ENCODE measurements at places on chromosomes 1 and 21.
A peak's percentile ranks its signal among the peaks of the same experiment; 100 is the strongest.

DNA sequence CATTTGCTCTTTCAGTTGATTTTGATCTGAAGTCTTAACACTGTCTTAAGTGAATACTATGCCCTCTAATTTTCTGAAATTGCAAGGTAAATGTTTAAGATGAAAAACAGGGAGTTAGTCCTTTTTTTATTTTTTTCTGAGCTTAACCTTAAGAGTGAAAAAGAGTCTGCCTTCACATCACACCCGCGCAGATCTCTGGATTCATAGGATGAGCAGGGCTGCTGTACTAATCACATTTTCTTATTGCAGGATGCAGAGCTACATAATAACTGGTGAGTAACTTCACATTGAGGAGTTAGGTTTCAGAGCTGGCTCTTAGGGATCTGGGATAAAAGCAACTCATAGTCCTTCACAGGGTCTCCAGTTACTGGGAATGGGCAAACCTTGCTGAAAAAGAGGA lies 188.7 kb upstream of the ATP1B1 start:
- no peak for ATAC-seq

DNA sequence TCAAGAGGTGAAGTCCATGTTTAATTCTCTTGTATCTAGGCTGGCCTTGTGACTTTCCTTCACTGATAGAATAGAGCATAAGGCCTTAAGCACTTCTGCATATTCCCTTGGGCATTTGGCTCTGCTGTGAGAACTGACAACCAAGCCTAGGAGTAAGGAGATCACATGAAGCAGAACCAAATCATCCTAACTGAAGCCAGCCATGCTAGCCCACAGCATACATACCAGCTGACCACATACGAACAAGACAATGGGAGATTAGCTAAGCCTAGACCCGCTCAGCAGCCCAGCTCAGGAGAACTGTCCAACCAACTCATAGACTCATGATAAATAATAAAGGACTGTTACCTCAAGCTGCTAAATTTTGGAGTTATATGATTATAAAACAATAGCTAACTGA lies 114.6 kb upstream of the NEK7 start:
- ATAC-seq = no peak

- ATAC-seq = no peak
These were observed 155.8 kb upstream of the KAZN start for GRCh38 chr1:14442669-14443068.

DNA sequence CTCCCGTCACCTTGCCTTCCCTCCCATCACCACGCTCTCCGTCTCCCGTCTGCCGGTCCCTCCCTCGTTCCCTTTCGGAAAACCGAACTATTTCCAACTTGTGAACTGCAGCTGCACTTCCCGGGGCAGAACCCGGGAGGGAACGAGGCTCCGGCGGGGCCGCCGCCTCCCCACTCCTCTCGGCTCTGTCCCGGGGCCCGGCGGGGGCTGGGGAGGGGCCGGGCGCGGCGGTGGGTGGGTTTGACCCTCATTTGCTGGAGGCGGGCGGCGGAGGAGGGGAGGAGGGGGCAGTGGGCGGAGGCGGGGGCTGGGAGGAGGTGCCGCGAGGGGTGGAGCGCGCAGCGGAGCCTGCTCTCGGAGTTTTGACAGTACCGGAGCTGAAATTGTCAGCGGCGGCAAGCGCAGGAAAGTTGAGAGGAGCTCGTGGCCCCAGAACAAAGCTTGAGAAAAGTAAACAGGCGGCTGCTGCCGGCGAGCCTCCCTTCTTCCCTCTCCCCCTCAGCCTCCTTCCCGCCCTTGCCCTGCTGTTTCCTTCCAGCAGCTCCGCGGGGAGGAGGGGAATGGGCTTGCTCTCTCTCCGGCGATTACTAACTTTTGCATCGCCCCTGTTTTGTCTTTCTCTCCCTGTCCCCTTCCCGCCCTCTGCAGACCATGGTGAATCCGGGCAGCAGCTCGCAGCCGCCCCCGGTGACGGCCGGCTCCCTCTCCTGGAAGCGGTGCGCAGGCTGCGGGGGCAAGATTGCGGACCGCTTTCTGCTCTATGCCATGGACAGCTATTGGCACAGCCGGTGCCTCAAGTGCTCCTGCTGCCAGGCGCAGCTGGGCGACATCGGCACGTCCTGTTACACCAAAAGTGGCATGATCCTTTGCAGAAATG lies 2.9 kb downstream of the LMO4 start:
- peak; percentile 5 for ATAC-seq

DNA sequence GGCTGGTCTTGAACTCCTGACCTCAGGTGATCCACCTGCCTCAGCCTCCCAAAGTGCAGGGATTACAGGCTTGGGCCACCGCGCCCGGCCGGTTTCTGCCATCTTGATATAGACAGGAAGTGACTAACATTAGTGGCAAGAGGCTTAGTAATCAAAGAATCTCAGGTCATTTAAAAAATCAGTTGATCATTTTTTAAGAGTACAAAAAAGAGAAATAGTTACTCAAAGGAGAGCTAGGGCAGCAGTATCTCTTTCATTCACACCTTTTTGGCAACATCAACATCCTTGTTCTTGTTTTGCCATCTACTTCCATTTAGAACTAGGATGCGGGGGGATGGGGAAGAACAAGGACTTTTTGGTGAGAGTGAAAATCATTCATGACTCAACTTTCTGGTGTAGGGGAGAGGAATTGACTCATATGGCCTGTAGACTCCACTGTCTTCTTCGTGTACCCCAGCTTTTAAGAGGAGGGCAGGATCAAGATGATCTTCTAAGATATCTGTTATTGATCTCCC lies 8.8 kb downstream of the FCRLB start:
- peak; percentile 81 for ATAC-seq

DNA sequence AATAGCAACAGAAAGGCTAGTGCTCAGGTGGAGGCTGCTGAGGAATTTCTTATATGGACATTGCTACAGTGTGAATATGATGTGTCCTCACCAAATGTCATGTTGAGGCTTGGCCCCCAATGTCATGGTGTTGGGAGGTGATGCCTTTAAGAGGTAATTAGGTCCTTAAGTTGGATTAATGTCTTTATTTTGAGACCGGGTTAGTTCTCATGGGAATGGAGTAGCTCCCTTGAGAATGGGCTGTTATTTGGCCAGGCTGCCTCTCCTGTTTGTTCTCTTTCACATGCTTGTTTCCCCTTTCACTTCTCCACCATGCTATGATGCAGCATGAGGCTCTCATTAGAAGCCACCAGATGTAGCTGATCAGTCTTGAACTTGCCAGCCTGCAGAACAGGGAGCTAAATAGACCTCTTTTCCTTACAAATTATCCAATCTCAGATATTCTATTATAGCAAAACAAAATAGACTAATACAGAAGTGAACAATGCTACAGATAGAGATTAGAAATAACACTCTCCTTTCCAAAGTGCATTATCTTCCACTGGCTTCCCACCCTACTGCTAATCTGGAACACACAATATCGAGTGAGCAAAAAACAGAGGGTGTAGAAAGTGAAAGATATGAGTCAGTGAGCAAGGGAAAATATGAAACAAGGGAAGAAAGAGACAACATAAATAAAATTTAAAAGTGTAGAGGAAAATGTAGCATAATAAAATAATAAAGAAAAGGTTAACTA lies 160.2 kb downstream of the NTMT2 start:
- no peak for ATAC-seq

DNA sequence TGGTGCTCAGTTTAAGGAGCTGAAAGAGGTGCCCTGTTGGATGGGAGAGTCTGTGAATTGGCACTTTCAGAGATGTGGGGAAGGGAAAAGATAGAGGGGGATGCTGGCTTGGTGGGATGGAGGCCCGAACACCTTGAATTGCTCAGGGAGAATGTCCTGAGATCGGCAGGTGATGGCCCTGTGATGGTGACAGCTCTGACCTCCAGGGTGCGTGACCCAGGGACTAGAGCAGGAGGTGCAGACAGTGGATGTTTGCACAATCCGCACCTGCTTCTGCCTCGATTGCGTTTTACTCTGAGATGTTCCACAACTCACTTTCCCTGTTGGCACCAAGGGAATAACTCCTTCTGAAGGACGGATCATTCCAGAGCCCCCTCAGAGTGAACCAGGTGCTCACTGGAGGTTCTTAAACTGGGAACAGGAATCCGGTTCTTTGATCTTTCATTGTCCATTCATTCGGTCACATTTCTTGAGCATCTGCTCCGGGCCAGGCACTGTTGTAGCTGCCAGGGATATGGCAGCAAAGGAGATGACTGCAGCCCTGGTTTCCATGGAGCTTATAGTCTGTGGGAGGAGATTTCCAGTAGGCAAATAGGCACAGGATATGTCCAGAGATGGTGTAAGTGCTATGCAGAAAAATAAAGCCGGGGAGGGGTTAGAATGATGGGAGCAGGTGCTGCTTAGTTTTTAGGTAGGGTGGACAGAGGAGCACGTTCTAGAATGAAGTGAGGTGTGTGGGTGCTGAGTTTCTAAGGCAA lies 226.6 kb upstream of the TMEM51 start:
- ATAC-seq = no peak

DNA sequence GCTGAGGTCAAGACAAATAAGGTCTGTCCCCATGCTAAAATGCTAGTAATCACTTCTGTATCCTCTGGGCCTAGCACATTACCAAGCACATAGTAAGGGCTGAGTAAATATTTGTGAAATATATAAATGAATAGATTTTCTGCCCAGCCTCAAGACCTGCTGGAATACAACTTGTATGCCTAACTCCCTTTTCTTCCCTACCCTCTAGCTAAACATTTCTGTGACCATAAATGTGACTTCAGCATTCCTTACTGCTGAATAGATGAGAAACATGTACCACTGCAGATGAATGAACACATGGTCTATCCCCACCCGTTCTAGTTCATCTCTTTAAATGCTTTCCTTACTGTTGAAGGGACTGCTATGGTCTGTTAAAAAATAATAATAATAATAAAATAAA lies 209.0 kb upstream of the HOOK1 start:
- no peak for ATAC-seq

DNA sequence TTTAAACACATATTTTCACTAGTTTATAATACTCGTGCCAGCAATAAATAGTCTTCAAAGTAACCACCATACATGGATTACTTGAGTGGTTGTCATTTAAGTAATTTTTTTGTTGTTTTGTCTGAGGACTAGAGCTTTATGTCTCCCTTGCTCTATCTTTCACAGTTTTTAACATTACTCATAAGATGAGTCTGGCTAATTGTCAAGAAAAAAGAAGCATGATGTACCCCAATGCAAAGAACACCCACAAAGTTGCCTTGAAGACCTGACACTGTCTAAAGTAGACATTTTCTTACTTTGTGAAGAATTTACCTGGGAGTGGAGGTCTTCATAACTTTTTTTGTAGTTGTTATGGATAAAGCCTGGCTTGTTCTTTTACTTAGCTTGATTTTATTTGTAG lies 210.4 kb upstream of the BRINP3 start:
- ATAC-seq = no peak

Measured in activated T-helper 17 cell treated with anti-CD3 and anti-CD28 coated beads, Interleukin-2, amount 50 U/mL, for 72 hours (primary cell).